Frontal cortex (tissue), 4 donors: ENCODE measurements at places on chromosomes 11 and 22. TPM values are rescaled to one million over a fixed set of nuclear protein-coding genes. Genes with fewer than 3 reads are reported as not detected.
A peak's percentile ranks its signal among the peaks of the same experiment; 100 is the strongest.

Gene EXT2
- 142 TPM for total RNA-seq

Gene ADAMTS15
- total RNA-seq: 2.4 TPM

Gene FRMD8
- total RNA-seq: 8.2 TPM

DNA sequence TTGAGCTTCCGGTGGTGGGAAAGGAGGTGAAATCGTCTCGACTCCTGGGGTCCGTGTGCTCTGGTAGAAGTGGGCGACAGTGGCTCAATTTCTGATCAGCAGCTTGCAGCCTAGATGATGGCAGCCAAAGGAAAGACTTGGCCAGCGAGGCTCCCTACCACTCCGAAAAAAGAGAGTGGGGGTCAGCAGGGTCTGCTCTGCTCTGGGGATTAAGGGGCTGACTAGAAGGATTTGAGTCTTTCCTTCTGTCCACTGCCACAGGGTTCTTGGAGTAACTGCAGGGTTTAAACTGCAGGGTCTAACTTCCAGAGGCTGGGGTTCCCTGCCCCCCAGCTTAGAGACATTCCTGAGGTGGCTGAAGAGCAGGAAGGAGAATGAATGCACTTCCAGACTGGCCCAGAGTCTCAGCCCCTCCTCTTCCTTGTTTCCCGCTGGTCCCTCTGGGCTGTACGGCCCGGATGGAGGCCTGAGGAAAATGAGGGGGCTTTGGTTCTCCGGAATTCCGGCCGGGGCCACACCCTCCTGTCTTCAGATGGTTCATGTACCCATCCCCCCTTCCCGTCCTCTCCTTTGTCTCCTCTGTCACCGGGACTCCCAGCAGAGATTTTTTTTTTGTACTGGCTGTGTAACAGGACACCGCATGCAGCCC lies 907 bp downstream of the SERPINH1 start:
- DNase-seq: no peak

- no peak for DNase-seq
These were observed 68.0 kb upstream of the ATXN10 start for GRCh38 chr22:45603619-45604018.

DNA sequence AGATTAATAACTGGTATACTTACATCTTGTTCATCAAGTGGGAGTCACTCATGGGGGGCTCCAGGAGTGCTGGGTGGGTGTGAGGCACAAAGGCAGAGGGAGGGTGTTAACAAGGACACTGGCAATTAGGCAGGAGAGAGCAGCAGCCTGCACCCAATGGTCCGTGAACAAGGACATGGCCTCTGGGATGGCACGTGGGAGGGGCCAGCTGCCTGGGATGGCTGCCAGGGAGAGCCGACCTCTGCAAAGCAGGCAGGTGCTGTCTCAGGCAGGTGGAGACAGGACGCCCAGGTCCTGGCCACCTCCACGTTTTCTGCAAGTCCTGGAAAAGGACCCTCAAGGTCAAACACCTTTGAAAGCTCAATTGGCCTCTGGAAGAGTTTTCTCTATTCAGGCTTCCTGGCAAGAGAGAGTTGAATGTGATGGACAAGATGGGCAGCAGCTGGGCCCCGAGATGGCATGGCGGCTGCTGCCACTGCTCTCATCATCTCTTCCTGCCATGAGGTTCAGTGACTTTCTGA lies 257.1 kb downstream of the BUD13 start:
- DNase-seq: no peak

DNA sequence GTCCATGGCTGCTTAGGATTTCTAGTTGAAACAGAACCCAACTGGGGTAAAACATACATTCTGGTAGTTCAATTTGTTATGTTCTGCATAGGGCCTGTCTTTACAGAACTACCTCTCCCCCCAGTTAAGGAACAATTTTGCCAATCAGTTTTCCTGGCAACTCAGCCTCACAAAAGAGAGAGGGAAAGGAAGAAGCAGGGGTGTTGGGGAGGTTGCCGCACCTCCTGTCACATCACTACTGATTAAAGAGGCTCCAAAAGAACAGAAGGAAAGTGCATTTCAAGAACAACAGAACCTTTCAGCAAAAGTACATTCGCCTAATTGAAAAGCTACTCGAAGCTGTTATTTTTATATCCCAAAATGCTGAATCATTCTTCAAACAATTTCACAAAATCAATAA lies 217.6 kb downstream of the CADM1 start:
- no peak for DNase-seq

- no peak for DNase-seq
These were observed 23.4 kb upstream of the PIK3C2A start for GRCh38 chr11:17230867-17231851.

DNA sequence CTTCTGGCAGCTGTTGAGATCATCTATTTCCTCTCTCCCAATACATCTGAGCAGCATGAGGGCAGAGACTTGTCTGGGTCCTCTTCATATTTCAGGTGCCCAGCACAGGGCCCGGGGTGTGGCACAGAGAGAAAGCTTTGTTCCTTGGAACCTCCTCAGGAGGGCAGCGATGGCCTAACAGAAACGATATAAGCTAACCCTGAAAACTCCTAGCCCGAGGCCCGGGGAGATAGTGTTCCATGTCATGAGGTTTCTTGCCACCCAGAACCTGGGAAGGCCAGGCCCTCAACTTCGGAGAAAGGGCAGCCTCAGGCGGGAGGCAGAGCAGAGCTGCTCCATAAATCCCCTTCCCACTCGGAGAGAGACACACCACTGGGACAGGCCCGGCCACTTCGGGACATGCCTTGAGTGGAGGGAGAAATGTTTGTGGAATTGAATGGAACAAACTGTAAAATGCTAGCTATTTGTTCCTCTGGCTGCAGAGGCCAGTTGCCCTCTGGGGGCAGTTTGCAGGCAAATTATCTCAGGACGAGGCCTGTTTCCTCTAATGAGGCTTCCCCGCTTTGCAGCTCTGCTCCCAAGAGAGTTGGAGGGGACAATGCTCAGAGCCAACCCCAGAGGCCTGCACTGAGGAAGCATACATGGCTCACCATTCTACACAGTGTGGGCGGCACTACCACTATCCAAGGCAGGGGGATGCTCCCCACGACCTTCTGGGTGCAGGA lies 11.6 kb downstream of the ARRB1 start:
- no peak for DNase-seq

- DNase-seq: no peak
These were observed 101.0 kb upstream of the PARVA start for GRCh38 chr11:12276356-12276755.

- no peak for DNase-seq
These were observed 34.5 kb downstream of the RPUSD4 start for GRCh38 chr11:126176853-126177470.

DNA sequence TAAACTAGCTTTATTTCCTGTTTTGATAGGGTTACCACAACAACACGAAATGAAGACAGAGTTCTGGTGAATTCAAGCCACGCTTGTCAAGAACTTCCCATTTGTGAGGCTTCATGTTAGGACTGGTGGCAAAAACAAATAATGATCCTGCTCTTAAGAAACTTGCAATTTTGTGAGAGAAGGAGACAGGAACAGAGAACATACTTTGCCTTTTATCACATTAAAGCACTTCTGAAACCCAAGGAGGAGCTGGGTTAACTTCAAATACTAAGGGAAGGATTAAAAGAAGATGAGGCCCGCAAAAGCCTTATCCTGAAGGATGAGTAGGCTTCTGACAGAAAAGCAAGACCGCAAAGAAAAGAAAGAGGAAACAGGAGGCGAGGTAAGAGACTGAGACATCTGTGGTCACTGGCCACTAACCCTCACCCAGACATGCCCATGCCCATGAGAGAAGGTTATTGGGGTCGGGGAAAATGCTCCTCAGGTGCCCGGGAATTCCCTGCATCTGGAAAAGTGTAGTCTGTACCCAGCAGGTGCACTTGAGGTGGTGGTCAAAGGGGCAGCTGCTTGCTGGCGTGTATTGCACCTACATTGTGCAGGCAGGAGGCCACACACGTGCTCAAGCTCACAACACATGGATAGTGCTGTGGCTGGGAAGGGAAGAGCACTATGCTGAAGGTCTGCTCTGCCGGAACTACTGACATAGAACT lies 50.5 kb downstream of the MAPK1 start:
- DNase-seq: peak; percentile 41

- DNase-seq: no peak
These were observed 22.8 kb downstream of the PIM3 start for GRCh38 chr22:49983148-49984042.

DNA sequence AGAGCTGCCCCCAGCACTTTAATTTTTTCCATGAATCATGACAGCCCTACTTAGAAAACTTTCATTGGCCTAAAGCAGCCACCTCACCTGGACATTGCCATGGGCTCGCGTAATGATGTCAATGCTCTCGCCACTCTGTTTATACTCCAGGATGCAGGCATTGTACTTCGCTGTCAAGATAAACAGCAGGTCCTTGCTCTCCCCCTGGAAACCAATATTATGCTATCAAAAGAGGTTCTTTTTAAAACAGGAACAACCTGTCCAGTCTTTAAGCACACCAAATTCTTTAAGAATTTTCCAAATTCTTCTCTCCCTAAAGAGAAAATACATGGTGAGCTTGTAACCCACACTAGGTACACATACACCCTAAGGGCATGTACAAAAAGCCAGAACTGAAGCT lies 3.0 kb downstream of the DDB1 start:
- DNase-seq: no peak

DNA sequence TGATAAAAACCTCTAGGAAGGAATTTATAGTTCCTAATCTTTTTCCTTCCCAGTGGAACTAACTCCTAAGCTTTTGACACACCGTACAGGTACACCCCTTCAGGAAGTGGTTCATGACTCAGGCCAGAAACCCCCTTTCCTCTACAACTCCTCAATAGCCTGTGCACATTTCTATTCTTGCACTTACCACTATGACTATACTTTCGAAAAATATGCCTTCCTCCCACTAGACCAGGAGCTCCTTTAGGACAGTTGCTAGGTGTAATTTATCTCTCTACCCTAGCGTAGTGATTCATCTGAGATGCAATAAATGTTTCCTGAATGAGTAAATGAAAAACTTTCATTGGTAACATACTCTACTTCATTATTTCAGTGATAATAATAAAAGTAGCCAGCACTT lies 14.5 kb downstream of the MAP6 start:
- no peak for DNase-seq

DNA sequence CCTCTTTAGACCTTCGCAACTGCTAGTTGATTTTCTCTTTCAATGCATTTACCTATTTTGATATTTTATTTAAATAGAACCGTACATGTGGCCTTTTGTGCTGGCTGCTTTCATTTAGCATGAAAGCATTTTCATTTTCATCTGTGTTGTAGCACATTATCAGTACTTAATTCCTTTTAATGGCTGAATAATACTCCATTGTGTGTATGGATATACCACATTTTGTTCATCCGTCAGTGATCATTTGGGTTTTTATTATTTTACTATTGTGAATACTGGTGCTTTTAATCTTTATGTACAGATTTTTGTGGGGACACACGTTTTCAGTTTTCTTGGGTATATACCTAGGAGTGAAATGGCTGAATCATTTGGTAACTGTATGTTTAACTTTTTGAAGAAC lies 43.1 kb downstream of the MTMR3 start:
- DNase-seq: no peak

- DNase-seq: no peak
These were observed 44.3 kb downstream of the OR4D9 start for GRCh38 chr11:59555601-59556114.

GRCh38 chr22:17217179-17217578 lies 2.1 kb downstream of the ADA2 start:
- DNase-seq: no peak

GRCh38 chr22:45903355-45904135 lies 73.4 kb downstream of the WNT7B start:
- DNase-seq: no peak

DNA sequence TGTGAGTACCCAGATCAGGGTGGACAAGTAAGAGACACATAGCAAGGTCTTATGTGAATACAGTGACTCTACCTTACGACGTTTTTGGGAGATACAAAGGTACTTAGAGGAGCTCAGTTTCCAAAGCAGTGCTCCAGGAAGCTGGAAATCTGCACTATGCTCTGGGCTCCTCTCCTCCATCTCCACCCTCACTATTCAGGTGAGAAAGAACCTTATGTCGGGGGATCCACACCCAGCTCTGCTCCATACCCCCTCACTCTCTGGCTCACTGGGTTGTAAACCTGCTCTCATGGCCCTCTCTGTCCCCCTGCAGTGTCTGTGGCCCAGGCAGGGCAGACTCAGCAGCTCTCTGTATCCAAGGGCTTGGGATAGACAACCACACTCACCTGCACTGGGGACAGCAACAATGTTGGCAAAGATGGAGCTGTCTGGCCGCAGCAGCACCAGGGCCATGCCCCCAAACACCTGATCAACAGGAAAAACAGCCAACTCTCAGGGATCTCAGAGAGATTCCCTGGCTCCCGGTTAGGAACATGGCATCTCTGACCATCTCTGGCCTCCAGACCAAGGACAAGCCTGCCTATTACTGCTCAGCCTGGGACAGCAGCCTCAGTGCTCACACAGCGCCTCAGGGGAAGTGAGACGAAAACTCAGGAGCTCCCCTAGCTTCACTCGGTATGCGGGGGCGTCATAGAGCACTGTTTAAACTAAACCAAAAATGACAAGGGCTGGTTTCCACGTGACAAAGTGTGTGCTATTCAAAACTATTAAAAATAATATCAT lies 60.9 kb upstream of the TOP3B start:
- DNase-seq: no peak

DNA sequence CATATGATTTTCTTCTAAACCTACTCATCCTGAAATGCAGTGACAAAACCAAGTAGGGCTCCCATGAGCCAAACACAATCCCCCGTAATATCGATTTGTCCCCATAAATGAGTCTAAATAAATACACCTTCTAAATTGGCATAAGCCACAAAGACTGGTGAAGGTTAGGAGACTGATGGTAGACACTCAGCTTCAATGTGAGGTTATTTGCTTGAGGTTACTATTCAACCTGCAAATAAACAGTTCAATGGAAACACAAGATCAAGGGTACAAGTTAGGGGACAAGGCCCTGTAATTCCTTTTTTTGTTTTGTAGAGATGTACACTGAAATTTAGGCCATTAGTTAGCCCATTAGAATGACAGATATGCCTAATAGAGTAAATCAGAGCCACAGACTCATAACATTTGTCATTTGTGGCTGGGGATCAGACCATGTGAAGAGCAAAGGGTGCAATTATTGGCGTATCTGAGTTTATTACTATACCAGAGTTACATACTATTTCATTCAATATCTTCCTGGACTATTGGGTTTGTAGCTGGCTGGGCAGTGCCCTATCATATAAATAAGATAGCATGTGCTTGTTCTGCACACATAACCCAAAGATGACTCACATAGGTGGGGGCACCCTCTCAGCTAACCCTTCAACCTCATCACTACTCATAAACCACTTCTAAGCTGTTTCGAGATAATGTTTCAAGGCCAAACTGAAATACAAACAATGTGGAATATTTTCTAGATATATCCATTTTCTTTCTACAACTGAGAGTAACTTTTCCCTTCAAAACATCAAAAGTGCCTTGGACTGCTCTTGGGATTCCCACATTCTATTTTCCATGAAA lies 695.3 kb downstream of the KCNA4 start:
- DNase-seq: no peak

GRCh38 chr22:19108807-19109197 lies 13.4 kb downstream of the DGCR2 start:
- DNase-seq: no peak

DNA sequence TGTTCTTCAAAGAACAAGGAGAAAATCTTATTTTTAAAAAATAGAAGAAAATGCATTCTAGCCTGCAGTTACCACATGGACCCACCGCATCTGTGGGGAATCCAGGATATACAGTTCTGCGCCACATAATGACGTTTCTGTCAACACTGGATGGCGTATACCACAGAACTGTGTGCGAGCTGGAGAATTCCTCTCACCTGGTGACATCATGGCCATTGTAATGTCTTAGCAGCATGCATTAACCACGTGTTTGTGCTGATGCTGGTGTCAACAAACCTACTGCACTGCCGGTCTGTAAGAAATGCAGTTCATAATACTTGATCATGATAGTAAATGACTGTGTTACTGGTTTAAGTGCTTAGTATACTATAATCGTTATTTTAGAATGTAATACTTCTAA lies 174.7 kb downstream of the TBC1D22A start:
- DNase-seq: no peak
